ENCODE measurements at places on chromosomes 4 and X.

- DNase-seq: no peak
These were observed 43.9 kb downstream of the GABRB1 start for GRCh38 chr4:47075262-47075661.

- DNase-seq: no peak
These were observed 151.0 kb downstream of the SH2D1A start for GRCh38 chrX:124497386-124497785.

- DNase-seq: peak; percentile 36
These were observed 200.3 kb downstream of the PDGFC start for GRCh38 chr4:156771171-156771837.

DNA sequence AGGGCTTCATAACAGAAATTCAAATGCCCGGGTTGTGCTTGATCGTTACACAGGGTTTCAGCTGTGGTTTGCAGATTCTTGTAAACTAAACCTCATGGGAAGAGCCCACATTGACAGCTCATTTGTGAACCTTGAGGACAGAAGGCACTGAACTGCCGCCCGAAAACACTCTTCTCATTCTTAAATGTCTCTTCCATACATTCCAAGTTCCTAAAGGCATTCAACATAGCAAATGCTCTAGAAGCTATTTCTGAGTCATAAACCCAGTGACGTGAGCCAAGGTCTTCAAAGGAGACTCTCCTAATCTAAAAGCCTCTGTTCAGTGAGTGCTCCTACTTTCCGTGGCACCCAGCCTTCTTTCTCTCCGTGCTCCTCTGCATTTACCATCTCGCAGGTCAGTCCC is 737.8 kb upstream of the FRG1 start:
- no peak for DNase-seq

DNA sequence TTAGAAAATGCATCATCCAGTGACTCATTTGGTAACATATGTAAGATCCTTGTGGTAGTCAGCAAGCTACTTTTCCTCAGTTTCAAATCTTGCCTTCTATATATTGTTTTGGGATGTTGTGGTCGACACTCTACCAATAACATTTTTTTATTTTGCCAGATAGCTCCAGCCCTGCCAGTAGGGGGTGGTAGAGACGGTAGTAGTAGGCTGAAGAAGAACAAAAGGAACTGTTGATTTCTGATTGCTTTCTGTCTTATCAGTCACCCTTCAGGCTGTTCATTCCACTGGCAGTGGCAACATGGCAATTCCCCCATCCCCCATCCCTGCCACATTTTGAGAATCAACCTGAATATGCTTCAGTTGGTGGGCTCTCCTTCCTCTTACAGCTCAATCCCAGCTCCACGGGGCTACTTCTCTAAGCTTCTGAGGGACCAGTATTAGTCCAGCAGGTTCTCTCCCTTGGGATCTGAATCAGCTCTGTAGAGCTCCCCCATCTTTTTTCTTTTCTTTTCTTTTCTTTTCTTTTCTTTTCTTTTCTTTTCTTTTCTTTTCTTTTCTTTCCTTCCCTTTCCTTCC is 171.5 kb upstream of the VEGFC start:
- DNase-seq: no peak

- DNase-seq: no peak
These were observed 151.1 kb upstream of the TBC1D9 start for GRCh38 chr4:140906993-140907962.

GRCh38 chrX:47683829-47684205 is 24.8 kb upstream of the UXT start:
- no peak for DNase-seq

- no peak for DNase-seq
These were observed 28.9 kb downstream of the AFF1 start for GRCh38 chr4:86963697-86964096.

DNA sequence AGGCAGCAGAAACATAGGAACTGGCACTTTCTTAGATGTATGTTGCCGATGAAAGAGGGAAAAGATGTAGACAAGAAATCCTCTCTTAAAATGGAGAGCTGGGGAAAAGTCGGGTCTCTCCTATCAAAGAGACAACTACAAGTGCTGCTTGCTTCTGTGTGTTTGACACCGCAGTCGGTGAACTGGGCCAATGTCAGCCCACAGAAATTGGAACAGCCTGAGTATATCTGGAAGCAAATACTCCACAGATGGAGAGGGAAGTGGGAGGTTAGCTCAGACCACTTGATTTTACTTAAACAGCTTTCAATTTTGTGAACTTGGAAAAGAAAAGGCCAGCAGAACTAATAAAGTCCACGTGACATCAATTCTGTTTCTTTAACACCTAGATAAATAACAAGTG is 230.9 kb upstream of the FAT1 start:
- DNase-seq: no peak

GRCh38 chr4:141004823-141005222 is 128.4 kb downstream of the RNF150 start:
- DNase-seq: no peak

DNA sequence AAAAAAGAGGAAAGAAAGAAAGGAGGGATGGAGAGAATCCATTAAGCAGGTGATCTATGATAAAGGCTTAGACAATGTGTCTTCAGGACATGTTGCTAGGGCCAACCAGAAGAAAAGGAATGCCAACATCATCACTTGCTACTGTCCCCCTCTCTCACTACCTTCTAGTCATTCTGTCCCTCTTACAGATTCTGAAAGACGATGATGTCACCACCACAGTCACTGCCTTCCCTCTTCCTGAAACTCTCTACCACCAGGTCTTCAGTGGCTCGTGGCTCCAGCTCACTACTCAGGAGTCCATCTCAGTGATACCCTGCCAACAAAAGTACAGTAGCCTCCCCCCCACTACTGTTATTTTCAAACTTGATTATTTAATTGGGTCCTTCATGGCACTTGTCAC is 64.0 kb downstream of the KCNIP4 start:
- no peak for DNase-seq
